ENCODE measurements at places on chromosomes 1 and 21.

DNA sequence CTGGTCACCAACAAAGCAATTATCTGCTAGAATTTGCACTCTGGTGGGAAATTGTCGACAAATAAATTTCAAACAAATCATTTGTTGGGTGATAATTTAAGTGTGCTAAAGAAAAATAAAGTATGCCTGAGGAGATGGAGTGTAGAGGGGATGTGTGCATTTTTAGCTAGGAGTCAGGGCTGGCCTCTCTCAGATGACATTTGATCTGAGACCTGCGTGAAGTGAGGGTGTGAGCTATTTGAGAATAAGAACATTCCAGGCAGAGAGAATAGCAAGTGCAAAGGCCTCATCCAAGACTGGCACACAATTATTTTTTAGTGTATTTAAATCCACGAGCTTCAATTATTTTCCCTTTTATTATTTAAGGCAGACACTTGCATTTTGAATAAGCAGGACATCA, 19.7 kb upstream of the S1PR1 start:
- no peak for DNase-seq

DNA sequence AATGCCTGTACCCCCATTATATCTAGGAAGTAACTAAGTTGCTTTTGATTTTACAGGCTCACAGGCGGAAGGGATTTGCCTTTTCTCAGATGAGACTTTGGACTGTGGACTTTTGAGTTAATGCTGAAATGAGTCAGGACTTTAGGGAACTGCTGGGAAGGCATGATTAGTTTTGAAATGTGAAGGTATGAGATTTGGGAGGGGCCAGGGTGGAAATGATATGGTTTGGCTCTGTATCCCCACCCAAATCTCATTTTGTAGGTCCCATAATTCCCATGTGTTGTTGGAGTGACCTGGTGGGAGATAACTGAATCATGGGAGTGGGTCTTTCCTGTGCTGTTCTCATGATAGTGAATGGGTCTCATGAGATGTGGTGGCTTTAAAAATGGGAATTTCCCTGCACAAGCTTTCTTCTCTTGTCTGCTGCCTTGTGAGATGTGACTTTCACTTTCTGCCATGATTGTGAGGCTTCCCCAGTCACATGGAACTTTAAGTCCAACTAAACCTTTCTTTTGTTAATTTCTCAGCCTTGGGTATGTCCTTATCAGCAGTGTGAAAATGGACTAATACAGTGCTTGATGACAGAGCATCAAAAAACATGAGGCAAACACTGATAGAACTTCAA, 1119.5 kb downstream of the PLA2G4A start:
- DNase-seq: no peak

- DNase-seq: no peak
Measured at GRCh38 chr1:228399531-228400236, 7.0 kb downstream of the TRIM11 start.

GRCh38 chr21:35019631-35020032, 29.5 kb downstream of the RUNX1 start:
- no peak for DNase-seq

DNA sequence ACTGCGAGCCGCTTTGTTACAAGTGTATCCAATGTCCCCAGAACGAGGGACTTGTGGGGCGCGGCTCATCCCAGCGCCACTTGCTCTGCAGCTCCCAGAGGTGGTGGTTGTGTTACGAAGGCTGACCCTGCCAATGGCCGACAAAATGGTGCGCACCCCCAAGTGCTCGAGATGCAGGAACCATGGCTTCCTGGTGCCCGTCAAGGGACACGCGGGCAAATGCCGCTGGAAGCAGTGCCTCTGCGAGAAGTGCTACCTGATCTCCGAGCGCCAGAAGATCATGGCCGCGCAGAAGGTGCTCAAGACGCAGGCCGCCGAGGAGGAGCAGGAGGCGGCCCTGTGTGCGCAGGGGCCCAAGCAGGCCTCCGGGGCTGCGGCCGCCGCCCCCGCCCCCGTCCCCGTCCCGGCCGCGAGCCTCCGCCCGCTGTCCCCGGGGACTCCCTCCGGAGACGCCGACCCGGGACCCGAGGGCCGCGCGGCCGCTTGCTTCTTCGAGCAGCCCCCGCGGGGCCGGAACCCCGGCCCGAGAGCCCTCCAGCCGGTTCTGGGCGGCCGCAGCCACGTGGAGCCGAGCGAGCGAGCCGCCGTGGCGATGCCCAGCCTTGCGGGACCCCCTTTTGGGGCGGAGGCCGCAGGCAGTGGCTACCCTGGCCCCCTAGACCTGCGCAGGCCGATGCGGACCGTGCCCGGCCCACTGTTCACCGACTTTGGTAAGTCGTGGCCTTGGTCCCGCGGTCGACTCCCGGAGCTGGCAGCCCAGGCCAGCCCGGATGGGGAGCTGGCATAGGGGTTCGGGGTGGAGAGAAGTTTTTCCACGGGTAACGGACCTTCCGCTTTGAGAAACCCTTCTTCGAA, at the start of gene DMRTB1:
TSS of gene DMRTB1 (plus strand) at position 79 of the 855 bp plus-strand sequence. CDS start at position 134, 55 bp downstream.
- no peak for DNase-seq

DNA sequence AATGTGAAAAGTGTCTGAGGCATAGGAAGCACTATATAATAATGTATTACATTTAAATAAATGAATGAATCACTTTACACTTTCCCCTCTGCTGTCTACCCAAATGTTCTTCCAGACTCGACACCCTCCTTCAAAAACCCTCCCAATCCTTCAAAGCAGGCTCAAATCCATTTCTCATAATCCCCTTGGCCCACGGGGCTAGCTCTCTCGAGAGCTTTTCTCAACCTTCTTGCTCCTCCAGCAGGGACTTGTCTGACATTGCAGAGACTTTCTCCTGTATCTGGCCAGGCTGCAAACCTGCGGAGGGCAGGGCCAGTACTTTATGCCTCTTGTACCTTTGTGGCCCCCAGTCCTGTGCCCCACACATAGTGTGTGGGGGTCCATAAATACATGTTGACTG, 14.1 kb upstream of the CNTN2 start:
- DNase-seq: no peak

DNA sequence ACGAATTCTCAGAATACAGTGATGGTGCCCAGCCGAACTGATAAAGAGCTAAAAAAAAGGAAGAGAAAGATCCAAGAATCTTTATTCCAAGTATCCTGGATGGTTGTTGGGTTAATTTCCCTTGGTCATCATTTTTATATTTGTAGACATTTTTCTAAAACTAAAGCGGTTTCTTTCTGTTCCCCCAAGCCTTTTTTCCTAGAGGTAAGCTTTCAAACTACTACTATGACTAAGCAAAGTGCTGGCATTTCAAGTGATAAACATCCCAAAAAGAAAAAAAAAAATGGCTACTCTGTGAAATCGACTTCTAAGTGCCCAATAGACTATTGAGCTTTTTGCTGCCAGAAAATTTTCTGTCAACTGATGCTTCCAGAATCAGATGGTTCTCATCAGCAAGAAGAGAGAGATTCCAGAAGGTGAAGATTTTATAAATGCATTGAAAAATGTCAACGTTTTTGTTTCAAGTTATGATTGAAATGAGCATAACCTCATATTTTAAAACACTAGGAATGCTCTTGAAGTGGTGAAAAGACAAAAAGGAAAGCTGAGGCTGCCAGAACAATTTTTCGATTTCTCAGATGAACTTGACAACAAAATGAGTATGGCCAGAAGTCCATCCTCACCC, 96.1 kb upstream of the ZC3H11B start:
- DNase-seq: no peak

GRCh38 chr1:92929461-92929860, 31.8 kb downstream of the DIPK1A start:
- DNase-seq: no peak

GRCh38 chr1:208158640-208159554, 85.3 kb downstream of the PLXNA2 start:
- DNase-seq: no peak

DNA sequence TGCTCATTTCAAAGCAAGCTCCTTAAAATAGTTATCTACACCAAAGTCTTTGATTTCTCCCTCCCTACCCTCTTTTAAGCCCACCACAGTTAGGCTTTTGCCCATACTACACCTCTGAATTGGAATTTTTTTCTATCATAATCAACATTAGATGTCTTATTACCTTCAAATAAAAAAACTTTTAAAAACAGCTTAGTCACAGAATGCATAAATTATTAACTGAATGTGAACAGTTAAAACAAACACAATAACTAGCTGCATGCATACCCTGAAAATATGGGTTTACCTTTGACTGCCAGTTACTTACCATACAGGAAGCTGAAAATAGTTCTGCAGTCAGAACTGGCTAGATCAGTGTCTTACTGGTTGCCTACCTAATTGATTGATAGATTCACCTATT, 210.9 kb downstream of the TGFB2 start:
- no peak for DNase-seq

DNA sequence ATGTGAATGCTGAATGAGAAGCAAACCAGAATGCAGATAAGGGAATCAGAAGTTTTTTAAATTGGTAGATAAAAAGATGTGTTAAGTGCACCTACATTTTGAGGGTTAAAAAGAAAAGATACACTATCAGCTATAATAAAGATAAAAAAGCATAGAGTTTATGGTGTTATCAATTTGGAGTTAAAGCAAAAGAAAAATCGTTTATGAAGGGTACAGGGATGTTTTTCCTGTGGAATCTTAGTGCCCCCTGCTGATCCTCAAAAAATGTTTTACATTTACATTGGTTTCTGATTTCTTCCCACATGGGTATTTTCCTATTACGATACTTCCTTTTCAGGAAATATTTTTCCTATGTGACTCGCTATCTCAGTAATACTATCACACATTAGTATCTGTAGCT, 293.5 kb downstream of the MRPL39 start:
- no peak for DNase-seq

- DNase-seq: no peak
Measured at GRCh38 chr1:156616463-156616862, 2.8 kb upstream of the HAPLN2 start.

GRCh38 chr1:226692051-226692792, 46.9 kb downstream of the ITPKB start:
- no peak for DNase-seq

DNA sequence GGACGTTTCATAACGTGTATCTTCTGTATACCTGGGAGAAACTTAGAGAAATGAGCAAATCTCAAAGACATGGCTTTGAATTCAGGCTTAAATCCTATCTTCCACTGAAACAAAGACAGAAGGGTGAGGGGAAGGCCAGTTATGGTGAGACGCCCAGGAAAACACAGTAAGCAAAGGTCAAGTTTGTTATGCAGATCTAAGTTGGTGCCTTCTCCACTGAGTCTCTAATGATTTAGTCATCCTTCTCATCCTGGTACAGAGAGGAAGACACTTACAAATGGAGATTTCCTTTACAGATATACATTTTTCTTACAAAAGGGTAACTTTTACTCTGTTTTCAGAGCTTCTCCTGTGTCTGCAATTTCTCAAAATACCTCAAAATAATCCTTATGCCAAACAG, 64.4 kb downstream of the MAP3K7CL start:
- DNase-seq: no peak

GRCh38 chr1:231428377-231428776, 6.3 kb upstream of the EGLN1 start:
- no peak for DNase-seq

DNA sequence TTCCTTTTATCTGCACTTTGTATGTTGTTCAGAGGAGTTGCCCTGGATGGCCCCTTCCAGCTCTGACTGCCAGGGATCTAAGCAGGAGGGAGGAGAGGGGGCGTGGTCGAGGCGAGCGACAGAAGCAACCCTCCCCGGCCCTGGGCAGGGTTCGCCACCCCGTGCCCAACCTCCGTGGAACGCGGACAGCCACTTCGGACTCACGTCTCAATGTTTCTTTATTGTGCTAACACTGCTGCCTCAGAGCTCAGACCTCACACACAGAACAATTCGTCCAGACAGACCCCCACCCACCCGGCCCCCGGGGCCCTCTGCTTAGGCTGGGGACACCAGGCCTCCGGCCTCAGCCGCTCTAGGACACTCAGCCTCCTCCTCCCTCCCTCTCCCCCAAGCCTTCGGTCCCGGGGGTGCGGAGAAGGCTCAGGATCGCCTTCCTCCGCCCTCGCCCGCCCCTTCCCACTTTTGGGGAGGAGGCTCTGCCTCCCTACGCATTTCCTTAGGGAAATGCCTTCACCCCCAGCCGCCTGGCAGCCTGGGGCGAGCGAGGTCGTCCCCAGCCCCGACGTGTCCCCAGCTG, 8.3 kb downstream of the VSIG8 start:
- DNase-seq: peak; percentile 86

GRCh38 chr1:43135857-43136781, 36.0 kb downstream of the EBNA1BP2 start:
- DNase-seq: no peak

GRCh38 chr1:160221089-160221488, 15.9 kb downstream of the PEA15 start:
- DNase-seq: no peak

DNA sequence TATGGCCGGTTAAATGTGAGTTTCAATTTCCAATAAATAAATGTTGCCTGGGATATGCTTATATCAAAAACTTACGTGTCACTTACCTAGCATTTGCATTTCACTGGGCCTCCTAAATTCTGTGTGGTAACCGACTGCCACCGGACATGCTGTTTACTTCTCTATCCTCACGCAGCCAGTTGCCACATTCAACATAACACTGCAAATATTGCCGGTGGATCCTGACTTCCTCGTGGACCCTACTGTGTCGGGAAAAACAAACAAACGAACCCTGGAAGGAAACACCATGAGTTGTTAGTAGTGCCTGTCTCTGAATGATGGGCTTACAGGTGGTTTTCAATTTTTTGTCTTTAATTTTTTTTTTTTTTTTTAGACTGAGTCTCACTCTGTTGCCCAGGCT, 54.1 kb downstream of the RIPK4 start:
- no peak for DNase-seq

DNA sequence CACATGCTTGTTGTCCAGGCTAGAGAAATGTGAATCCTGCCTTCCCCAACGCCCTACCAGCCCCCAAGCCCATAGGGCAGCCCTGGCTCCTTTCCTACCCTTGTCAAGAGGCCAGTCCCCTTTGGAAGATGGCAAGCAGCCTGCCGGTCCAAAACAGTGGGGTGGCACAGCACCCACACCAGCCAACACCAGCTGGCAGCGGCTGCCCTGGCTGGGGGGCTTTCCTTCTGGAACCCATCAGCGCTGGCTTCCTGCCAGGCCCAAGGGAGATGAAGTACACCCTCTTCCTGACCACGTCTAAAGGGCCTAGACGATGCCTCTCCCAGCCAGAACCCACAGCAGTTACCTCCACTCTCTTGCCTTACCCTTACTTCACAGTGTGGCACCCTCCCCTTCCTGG, 24.2 kb downstream of the KCNN3 start:
- no peak for DNase-seq
